AG04450 (cell line): ENCODE measurements at places on chromosomes 1 and 21. TPM values are rescaled to one million over a fixed set of nuclear protein-coding genes. Genes with fewer than 3 reads are reported as not detected.

DNA sequence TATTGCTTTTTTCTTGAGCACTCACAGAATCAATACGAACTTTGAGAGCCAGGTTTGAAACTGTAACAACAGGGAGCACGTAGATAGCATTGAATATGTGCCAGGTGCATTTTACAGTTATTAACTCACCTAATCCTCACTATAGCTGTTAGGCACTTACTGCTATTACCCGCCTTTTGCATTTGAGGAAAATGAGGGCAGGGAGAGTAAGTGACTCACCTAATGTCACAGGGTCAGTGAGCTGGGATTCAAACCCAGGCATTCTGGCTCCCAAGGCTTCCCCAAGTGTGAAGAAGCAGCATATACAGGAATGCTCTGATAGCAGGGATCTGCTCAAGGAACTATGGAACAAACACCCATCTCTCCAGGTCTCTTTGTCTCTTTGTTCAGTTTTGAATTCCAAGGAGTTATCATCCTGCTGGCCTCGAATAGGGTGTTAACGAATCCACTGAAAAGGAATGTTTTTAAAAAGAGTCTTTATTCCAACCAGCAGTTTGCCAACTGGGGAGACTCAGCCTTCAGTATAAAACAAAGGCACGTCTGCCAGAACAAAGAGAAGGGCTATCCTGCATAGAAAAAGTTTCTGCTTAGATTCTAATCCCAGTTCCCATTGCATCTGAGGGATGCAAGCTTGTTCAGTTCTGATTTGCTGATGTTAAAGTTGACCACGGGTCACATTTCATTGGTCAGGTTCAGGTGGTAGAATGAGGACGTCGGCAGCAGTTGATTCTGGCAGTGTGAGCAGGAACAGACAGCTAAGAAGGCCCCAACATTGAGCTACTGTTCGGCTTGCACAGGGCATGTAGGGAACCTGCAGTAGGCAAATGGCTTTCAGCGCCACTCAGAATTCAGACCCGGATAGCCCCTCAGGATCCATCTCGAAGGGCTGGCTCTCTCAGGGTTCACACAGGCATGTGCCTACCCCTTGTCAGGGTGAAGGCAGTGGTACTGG lies 22.1 kb downstream of the TRIM67 start:
- DNase-seq, result no peak

DNA sequence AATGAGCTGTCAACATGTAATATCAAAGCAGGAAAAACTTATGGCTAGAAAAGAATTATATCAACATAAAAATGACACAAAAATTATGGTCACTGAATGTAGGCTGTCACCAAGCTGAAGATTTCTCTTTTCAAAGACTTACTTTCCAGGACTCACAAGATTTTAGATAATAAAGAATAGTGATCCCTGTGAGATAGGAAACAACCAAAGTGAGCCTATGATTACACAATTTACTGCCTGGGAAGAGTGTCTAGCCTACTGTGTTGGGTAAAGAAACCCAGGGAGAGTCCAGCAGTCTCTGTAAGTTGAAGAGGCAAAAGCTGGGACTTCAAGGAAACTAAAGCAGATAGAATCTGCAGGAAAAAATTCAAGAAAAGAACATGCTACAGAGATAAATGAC lies 20.2 kb upstream of the RGS1 start:
- DNase-seq, result no peak

GRCh38 chr1:226496453-226497015 lies 52.0 kb upstream of the STUM start:
- no peak for DNase-seq

LRRC38 gene
- not detected in 2 replicates for polyA plus RNA-seq

- DNase-seq, result peak; percentile 52
These were observed 519 bp downstream of the ZNF496 start for GRCh38 chr1:247331172-247331524.

FBLIM1 gene
- 122 and 143 TPM in 2 replicates for polyA plus RNA-seq
